ENCODE measurements at places on chromosomes 12 and 14. TPM values are rescaled to one million over a fixed set of nuclear protein-coding genes. Genes with fewer than 3 reads are reported as not detected.

DNA sequence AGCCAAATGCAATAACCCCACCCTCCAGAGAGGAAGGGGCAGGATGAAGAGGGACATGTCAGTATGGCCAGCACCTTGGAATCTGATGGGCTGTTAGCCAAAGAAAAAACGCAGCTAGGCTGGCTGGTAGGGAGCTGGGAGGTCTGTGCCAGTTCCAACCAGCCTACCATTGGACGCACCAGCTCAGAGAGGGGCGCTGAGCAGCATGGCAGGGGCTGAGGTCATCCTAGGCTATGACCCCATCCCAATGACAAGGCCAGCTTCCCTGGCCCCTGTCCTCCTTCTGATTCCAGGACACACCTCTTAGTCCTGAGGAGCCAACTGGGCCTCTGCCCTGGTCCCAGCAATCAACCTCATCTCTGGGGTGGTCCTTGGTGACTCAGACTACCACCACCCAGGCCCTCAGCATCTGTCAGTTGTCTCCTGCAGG lies 12.2 kb downstream of the ACTN1 start:
- no peak for DNase-seq

Gene KLHL33
- 0.17 TPM for total RNA-seq

DNA sequence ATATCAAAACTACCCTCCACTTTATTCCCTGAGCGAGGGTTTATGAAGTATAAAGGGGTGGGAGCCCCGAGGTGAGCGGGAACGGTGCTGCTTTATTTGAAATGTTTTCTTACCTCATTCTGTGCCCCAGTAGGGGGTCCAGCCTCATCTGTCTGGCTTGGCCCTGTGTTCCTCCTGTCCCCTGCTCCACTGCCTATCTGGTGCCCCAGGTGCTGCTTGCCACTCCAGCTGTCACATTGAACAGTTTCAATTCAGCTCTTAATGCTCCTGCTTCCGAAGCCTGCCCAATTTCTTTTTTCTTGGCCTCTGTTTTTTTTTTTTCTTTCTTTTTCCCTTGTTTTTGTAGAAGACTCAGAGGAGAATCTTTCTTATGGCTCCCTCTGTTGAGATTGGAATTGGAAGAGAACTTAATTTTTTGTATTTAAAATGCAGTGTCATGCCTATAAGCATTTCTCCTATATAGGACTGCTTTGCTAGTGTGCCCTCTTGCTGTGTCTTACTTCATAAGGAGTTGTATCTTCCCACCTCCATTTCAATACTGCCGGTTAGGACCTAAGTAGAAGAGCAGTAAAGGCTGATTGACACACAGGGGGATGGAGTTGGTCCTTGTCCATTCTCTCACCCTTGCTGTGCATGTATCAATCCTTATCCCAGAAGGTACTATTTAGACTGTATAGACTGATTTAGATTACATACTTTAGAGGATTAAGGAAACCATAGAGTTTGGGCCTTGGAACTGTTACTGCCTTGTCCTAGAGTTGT lies 2.3 kb downstream of the ATXN7L3B start:
- DNase-seq = no peak

DNA sequence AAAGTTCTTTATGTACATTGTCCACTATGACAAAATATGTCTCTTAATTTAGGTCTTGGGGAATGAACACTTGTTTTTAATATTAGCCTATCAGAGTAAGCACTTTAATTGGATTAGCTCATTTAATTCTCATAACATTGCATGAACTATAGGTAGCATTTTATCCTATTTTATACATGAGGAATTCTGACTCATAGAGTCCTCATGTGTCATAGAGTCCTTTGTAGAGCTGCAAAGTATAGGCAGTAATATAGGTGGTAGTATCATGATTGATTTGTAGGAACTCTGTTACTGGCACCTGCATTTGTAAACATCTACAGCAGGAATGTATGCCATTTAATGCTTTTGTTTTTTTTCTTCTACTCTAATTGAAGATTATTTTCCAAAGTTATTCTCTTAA lies 96.0 kb downstream of the GPHN start:
- no peak for DNase-seq

Gene PRIMA1
- total RNA-seq = not detected
